Adrenal gland (tissue), 19 donors: ENCODE measurements at places on chromosomes 2 and 18. TPM values are rescaled to one million over a fixed set of nuclear protein-coding genes. Genes with fewer than 3 reads are reported as not detected.

DNA sequence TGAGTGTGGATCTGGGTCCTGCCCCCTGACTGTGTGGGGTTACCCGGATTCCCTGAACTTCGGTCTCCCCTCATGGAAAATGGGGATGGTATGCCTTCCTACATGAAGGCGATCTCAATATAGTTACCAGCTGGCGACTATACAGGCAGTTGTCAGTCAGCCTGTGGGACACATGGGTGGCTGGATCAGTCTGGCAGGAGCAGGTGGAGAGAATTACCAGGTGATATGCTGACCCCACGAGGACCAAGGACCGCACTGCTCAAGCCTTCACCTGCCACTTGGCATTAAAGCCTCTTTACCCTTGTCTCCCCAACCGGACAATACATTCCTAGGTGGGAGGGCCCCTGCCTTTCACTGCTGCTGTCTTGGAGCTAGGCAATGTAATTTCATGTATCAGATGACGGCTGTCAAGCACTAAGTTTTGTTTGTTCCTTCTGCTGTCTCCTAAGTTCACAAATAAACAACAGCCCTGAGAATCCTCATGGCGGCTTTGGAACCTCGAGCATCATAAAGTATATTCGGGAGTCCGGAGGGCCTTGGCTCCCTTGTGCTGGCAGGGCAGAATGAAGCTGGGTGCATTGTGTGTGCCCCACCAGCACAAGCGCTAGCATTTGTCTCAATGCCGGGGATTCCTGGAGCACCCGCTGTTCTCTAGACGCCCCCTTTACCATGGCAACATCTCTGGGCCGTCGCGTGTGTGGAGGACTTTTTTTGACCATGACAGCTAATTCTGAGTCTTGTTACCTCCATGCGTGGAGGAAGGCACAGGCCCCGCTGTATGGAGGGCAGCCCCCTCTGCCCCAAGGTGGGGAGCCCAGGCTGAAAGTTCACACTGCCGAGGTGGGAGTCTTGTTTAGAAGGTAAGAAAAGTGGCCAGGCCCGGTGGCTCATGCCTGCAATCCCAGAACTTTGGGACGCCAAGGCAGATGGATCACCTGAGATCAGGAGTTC, 48.6 kb downstream of the PDCL3 start:
- DNase-seq = no peak

DNA sequence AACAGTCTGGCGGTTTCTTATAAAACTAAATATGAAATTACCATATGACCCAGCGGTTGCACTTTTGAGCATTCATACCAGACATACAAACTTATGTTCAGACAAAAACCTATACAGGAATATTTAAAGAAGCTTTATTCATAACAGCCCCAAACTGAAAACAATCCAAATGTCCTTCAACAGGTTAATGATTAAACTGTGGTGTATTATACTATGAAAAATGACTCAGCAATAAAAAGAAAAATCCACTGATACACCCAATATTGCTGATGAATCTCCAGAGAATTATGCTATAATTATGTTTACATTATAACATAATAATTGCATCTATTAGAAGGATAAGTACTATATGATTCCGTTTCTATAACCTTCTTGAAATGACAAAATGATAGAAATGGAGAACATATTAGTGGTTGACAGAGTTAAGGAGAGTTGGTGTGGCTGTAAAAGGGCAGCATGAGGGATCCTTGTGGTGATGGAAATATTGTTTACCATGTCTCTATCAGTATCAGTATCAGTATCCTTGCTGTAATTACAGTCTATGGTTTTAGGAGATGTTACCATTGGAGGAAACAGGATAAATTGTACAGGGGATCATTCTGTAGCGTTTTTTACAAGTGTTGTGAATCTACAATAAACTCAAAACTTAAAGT, 127.1 kb downstream of the DSC3 start:
- DNase-seq = no peak

GRCh38 chr2:236343400-236344161, 79.4 kb upstream of the ASB18 start:
- DNase-seq = peak; percentile 38

- DNase-seq = no peak
Observed at GRCh38 chr2:1045109-1045508, 94.5 kb downstream of the SNTG2 start.

DNA sequence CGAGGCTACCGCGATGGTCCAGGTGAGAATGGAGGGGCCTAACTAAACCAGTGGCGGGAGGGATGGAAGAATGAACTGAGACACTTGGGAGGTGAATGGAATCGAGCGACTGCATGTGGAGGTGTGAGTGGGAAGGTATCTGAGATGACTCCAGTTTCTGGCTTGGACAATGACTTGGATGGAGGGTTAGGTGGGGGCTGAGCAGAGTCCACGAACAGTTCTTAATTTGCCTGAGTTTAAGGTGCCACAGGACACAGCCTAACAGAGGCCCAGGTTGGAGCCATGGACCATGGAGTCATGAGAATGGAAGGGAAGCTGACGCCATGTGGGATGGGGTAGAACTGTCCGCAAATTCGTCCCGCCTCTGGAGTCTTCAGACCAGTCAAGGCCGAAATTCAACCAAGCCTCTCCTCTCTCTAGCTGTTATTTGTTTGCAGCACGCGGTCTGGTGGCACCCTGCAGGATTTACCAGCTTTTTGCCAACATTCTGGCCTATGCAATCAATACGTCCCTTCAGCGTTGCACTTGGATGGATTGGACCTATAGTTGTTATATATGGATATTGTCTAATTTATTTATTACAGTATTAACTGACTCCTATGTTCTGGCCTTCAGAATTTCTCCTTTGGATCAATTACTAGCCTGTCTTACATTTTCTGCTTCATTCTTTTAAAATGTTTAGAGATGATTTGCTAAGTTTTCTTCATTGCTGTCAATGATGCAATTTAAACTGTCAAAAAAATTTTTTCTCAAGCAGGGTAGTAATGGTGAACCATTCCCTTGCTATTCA, 940 bp upstream of the BOLA3 start:
- DNase-seq = no peak

- no peak for DNase-seq
Observed at GRCh38 chr2:66985906-66986305, 411.2 kb upstream of the ETAA1 start.

- no peak for DNase-seq
Observed at GRCh38 chr2:17835516-17835915, 19.3 kb downstream of the MSGN1 start.

DNA sequence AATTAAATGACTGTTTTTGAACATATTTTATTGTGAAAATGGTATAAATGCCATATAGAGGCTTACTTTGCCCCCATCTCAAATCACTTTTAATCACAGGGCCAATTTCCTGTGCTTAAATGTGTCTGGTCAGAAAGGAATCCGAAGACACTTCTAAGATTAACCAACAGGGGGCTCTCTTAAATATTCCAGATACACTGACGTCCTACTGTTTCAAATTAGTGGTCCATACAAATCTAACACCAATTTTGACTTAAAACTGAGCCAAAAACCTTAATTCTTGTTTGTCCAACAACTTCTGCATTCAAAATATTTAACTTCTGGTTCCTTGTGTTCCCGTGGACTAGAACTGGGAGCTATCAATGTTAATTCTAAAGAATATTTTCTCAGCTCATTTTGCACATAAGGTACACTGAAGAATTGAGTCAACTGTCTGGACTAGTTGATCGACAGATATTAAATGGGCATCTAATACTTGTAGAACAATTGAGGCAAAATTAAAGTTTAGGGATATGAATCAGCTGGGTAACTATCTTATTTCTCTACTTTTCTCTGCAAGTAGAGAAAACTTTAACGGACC, 557.5 kb downstream of the ARHGAP15 start:
- no peak for DNase-seq

- DNase-seq = no peak
Observed at GRCh38 chr18:32454593-32454992, 16.1 kb downstream of the GAREM1 start.

- DNase-seq = no peak
Observed at GRCh38 chr2:215787565-215788178, 225.7 kb downstream of the MREG start.

DNA sequence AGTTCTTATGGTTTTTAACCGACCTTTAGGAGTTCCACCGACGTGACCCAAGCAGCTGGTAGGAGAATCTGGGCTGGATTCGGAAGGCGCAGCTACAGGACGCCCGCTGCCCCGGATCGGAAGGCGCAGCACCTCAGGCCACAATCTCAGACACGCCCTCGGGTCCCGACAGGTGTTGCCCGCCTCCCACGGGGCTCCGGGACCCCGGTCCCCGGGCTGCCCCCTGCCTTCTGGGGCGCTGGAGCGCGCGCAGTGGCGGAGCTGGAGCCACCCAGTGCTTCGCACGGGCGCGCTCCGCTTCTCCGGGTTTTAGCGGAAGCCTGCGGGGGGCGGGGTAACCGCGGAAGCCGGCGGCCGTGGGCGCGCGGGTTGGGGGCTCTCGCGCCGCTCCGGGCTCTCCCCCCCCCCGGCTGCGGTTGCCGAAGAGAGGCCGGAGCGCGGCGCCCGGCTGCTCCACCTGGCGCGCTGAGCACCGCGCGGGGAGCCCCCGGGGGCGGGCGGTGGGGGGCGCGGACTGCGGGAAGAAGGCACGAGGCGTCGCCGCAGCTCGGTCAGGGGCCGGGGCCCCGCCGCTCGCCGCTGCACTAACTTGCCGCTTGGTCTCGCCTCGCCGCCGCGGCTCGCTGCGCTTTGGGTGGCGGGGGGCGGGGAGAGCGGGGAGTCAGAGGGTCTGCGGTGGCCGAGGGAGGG, 718.8 kb downstream of the DPP10 start:
- DNase-seq = peak; percentile 54

DNA sequence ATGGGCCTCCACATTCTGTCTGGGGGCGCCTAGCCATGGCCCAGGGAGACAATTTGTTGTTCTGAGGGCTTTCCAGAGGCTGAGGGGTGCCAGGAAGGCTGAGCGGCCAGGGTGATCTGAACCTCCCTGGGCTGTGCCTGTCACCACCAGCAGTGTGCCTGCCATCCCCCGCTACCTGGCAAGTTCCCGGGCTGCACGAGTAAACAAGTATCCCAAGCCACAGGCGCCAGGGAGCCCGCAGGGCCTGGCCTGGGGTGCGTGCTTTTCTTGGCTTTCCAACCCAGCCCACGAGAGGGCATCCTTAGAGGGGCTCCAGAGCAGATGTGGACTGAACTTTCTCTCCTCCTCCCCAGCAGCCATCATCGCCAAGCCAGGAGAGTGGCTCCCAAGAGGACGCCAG, 35.1 kb upstream of the B3GNT7 start:
- DNase-seq = no peak

DNA sequence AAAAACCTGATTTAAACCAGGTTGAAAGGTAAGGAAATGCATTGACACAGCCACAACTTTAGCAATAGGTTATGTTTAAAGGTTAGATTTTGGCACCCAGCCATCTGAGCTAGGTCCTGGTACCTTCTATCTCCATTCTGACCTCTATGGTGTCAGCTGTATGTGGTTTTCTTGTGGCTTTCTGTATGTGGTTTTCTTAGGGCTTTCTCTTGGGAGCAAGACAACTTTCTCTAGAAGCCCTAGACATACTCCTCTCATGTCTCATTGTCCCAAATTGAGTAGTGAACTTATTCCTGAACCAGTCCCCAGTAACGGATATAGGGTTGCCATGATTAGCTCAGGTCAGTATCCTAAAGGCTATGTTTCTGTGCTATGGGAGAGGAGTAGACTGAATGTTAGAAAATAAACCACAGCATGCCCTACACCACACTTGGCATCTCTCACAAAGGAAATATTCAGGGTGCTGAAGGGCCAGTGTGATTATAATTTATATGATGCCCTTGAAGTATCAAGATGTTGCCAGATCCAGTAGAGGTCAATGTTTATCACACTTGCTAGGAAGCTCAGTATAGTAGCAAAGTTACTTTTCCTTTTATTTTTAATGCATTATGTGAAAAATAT, 176.1 kb downstream of the CAPN13 start:
- DNase-seq = no peak

DNA sequence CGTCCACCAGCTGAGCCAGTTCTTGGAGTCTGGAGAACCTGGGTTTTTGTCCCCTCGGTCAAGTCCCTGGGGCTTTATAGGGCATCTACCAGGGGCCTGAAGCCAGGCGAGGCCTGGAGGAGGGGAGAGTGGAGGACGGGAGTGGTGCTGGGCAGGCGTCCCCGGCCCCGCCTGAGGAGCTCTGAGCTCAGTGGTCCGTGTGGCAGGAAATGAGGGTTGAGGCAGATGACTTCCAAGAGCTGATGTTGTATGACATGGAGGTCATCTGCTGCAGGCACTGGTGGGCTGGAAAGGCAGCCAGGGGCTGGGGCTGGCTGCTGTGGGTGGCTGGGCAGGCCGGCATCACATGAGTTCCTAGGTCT, 118.5 kb upstream of the HS6ST1 start:
- peak; percentile 24 for DNase-seq

Gene NEB
- polyA plus RNA-seq = 7.3 TPM

Gene IL18R1
- 2.3 TPM for polyA plus RNA-seq

Gene FRZB
- 2.2 TPM for polyA plus RNA-seq
